Left forelimb (tissue), 1 donor: ENCODE measurements at places on chromosomes 12 and 14.

DNA sequence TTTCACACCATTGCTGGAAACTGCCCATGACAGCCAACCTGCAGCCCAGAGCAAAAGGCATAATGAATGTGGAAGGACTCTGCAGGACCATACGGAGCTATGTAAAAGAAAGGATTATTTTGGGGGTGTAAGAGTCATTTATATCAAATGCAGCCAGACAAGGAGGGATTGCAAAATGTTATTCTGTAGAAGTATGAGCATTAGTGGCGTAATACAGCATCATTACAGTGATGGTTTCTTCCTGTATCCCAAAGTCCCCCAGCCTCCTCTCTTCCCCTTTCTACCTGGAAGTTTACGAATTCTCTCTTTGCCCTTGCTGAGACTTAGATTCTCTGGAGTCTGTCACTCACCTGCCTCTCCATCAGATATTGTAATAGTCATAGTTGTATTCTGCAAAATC, 89.9 kb downstream of the BORCS5 start:
- DNase-seq, result no peak

DNA sequence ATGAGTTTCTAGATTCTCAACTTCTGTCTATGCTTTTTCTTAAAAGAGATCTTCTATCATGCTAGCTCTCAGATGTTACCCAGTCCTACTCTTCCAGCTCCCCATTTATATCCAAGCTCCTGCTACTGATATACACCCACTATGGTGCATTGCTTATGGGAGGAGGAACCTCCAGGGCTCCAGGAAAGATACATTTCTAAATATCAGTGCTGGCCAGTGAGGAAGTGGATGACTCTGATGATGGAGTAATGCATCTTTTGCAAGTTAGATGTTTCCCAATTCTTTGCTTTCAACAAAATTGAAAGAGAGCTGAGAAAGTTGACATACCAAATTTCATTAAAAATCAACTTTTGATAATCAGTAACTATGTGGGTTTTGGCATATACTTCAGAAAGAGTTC, 105.7 kb upstream of the RESF1 start:
- DNase-seq, result no peak

DNA sequence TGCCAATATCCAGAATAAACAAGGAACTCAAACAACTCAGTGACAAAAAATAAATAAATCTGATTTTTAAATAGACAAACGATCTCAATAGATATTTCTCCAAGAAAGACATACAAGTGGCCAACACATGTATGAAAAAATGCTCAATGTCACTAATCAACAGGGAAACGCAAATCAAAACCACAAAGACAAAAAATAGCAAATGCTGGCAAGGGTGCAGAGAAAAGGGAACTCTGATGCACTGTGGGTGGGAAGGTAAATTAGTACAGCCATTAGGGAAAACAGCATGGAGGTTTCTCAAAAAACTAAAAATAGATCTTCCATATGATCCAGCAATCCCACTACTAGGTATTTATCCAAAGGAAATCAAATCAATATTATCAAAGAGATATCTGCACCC, 3.5 kb upstream of the EIF5 start:
- DNase-seq, result no peak

- no peak for DNase-seq
Measured at GRCh38 chr14:96614481-96614881, 112.3 kb downstream of the PAPOLA start.

DNA sequence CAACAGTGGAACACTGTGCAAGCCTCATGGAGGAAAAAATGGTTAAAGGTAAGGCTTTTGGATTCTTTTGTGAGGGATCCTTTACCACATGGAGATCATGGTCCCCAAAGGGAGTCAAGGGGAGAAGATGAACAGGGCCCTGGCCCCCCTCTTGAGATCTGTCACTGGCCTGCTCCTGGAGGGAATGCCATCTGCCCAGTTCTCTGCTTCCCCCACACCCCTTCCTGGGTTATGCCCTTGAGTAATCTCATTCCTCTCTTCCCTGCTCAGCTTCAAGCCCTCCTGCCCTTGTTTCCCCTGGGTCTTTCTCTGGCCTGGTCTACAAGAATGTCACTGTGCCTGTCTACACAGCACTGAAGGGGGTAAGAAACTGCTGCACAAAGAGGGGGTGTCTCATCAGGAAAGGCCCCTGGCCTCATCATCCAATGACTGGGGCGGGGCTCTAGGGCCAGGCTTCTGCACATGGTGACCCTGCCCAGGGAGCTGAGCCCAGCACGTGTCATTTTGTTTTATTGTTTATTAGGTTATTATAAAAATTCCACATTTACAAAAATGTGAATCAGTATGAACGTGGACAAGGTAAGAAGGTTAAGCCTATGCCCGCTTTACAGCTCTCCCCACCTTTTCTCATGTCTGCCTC, 30.3 kb downstream of the PIGH start:
- no peak for DNase-seq

GRCh38 chr14:30077946-30078345, 150.3 kb upstream of the PRKD1 start:
- no peak for DNase-seq

DNA sequence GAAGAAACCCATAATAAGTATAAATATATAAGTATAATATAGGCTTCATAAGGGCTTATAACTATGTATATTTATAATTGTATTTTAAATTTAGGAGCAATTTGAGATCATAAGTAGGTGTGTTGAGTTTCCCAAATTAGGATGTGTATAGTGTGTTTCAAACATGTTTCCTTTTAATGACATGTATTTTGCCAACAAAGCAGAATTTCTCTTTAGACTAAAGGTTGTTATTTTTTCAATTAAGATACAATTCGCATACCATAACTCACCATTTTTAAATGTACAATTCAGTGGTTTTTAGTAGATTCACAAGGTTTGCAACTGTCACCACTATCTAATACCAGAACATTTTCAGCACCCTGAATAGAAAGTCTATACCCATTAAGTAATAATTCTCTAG, 7.7 kb upstream of the ARL1 start:
- DNase-seq, result no peak

DNA sequence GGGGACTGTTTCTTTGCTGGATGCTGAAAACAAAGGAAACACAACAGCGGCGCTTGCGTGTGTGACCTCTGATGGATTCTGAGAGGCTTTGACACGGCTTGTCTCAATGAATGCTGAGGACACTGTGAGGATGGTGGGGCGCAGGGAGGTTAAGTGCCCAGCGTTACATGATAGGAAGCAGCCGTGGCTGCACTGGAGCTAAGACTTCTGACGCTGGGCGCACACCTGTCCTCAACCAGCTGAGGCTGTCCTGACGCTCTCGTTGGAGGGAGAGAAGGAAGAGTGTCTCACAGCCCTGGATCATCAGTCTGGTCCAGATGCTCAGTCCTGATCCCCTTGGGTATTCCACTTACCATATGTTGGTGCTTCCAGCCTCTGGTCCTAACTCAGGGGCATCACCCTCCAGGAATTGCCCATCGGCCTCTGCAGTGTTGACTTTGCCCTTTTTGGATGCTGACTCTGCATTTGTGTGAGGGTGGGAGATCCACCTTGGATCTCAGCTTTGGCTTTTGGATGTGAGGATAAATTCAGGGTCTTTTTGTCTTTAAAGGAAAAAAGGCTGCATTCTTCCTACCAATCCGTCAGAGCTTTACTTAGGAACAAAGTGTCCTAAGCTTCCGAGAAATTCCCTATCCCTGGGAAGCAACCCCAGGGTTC, 125.2 kb downstream of the ZNF664 start:
- DNase-seq, result no peak

DNA sequence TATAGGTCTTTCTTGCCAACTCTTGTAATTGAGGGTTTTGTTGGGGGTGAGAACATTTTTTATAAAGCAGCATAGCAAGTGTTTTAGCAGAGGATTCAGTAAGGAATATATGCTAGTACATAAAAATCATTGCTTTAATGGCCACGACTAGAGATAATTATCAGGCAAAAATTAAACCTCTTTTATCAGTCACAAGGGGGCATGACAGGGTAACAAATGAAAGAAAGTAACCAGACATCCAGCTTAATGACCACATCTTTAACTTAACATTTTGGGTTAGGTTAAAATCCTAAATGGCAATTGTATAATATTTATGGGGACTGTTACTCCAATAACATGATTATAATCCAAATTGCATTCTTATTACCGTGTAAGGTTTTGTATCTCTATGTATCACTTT, 119.6 kb downstream of the LRRIQ1 start:
- DNase-seq, result no peak
